NCI-H2029 (cell line): ENCODE measurements at places on chromosomes 6 and 20.
A peak's percentile ranks its signal among the peaks of the same experiment; 100 is the strongest.

- DNase-seq = no peak
These were observed 115.2 kb upstream of the AKIRIN2 start for GRCh38 chr6:87817183-87817582.

DNA sequence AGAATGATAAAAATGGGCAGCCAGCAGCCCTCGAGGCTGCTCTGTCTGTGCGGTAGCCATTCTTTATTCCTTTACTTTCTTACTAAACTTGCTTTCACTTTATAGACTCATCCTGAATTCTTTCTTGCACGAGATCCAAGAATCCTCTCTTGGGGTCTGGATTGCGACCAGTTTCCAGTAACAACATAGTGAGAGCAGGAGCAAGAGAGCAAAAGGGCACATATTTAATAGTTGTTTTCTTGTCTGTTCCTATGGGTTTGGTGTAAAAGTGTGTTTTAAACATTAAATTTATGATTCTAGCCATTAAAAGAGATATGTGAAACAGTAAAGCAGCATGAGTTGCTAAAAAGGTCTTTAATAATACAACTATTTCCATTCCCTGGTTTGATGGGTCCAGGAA lies 78.8 kb upstream of the OPRM1 start:
- DNase-seq = no peak

DNA sequence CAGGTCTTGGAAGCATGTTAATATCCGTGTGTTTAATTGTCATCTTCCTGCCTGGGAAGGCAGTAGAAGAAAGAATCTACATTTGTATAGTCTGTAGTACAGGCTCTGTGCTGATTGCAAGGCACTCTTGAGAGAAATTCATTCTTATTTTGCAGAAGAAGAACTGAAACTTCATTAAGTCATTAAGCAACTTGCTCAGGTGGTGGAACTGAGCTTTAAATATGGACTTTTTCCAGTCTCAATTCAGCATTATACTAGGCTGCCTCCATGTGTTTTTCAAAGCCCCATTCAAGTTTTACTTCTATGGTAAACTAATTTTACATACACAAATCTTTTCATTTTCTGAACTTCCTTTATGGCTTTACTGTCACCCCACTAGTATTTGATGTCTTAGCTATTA lies 18.7 kb downstream of the ZNF451 start:
- no peak for DNase-seq

- no peak for DNase-seq
These were observed 100.8 kb downstream of the FAM217A start for GRCh38 chr6:3977875-3978711.

DNA sequence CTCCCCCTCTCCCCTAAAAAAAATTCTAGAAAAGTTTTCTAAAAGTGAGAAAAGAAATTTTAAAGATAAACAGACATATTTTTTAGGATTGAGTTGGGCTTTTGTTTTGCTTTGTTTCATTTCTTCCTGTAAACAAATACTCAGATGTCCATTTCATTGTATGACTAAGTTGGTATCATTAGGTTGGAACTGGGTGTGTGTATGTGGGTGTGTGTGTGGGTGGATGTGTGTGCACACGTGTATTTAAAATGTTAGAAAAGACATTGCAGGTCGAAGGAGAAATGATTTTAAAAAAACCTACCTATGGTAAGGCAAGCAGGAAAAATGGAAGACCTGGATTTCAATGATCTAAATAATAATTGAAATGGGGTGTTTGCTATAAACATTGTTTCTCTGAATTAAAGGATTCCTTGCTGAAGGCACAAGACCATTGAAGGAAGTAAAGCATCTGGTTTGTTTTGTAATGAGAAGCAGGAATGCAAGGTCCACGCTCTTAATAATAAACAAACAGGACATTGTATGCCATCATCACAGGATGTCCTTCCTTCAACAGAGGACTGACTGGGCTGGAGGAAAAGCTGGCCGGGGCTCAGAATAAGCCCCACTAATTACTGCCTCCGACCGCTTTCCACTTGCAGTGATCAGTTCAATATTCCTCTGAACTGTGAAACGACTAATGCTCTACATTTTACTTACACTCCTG lies 996 bp upstream of the PRDM1 start:
- DNase-seq = peak; percentile 31

- DNase-seq = no peak
These were observed 63.8 kb upstream of the CD83 start for GRCh38 chr6:14053811-14054210.

DNA sequence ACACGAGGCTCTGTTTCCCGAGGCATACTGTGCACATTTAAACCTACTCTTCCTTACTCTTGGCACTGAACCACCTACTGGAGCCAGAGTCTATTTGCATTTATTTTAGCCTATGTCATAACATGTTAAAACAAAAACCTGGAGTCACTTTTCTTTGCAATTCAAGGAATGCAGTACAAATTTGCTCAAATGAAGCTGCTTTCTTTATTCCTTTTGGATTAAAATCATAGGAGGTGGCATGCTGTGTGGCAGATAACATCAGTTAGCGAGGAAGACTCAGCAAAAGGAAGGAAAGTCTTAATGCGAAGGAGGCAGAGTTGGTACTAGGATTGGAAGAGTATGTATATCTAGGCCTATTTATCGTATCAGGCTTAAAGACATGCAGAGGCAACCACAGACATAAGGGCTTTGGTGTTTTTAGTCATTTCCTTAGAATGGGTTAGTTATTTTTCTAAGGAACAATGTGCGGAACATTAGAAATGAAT lies 92.9 kb downstream of the SAMD3 start:
- DNase-seq = no peak

DNA sequence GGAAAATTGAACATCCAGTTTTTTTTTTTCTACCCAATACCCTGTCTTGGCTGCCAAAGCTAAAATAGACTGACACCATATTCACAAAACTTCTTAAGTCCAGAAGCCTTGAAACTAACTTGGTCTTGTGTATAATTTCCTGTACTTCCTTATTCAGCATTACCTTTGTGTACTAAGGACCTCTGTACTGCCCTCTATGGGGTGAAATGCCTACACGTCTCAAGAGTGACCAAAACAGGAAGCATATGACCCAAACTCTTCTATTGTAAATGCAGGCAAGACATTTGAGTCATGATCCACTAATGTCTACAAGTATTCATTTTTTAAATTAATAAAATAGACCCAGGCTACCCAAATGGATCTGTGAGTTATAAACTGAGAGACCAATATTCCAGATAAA lies 50.4 kb downstream of the HMGCLL1 start:
- DNase-seq = no peak

DNA sequence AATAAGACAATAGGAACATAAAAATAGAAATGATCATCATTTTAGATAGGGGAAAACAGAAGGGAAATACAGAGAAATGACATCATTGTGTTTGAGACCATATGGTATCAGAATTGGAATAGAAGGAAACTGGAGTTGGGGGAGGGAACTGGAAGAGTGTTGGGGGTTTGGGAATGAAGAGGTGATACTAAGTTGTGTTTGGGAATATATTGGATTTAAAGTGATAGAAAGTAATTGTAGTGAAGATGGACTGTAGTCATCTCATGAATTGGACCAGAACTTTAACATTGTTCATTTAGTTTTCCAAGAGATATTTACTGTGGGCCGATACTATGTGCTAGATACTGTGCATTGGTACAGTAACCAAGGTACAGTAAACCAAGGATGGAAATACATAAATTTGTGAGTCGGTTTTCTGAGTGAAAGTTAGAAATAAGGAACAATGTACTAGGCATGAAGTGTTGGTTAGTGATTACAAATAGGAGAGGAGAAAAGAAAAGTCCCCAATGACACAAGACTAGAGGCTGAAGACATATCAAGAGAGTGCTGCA lies 32.3 kb downstream of the KCNQ5 start:
- no peak for DNase-seq

DNA sequence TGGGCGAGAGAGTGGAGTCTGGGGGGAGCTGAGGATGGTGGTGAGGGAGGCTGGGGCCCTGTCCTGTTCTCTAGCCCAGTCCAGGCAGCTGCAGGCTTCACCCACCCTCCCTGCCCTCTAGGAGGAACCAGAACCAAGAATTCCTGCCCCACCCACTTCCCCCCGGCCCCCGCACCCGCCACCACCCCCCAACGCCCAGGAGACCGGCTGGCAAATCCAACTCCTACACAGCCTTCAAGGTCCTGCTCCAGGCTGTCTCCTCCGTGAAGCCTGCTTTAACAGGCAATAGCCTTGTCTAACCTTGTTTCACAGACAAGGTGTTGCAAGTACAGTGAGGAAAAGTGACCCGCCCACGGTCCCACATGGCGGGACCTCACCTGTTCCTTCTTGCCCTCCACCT lies 2.4 kb downstream of the SPDEF start:
- DNase-seq = no peak

DNA sequence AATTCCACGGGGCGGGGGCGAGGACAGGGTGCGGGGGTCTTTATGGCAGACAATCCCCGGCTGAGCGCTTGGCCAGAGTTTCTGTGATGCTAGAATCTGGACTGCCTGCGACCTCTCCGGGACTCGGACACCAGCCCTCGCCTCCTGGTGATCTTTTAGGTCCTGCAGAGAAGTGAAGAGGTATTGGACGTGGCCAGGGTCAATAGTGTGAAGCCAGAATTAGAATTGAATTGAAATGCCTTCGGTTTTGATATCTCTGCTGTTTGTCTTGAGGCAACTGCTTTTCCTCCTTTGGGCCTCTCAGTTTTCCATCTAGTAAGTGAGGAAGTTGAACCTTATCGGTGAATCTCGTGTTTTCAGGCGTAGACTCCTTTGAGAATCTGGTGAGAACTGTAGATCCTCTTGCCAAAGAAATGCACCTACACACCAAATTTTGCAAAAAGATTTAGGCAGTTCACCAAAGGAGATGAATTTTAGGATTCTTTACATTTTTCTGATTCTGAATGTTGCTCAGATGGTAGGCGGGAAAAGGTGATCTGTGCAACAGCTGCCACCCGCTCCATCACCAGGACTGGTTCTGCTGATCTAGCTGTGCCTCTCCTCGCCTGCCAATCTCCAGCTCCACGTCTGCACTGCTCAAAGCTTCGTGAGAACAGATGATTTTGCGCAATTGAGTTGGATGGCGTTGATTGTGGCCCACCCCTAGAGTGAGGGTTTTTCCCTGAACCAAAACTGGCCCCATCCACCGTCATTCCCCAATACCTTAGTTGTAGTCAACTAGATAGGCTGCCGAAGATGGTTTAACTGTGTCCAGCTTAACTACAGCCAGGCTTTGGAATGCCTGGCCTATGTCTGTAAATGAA lies 837 bp upstream of the OSER1 start:
- DNase-seq = peak; percentile 42

GRCh38 chr6:125867483-125867942 lies 76.8 kb downstream of the NCOA7 start:
- DNase-seq = peak; percentile 64

- DNase-seq = no peak
These were observed 239.0 kb downstream of the BTBD9 start for GRCh38 chr6:38400764-38401163.

DNA sequence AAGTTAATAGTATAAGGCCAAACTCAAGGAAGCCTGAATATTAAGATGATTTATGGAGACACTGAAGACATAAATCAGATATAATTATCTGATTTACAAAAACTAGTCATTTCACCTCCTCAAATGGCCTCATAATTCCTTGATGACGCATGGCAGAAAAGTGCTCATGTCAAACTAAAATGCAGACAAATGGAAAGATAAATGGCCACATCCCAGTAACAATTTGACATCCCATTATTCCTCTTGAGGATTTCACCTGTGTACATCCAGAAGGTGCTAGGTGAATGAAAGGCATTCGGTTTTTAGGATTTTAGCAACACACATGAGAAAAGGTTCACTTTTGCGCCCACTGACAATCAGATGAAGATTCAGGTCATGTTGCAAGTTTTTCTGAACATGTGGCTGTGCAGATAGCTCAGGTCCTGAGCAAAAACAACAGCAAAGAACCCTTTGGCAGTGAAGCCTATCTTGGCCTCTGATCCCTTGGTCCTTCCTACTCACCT lies 24.2 kb downstream of the SGK1 start:
- DNase-seq = no peak

- peak; percentile 38 for DNase-seq
These were observed 32.6 kb upstream of the FAM83D start for GRCh38 chr20:38893565-38894090.

GRCh38 chr6:158774717-158775449 lies 44.3 kb downstream of the EZR start:
- no peak for DNase-seq

DNA sequence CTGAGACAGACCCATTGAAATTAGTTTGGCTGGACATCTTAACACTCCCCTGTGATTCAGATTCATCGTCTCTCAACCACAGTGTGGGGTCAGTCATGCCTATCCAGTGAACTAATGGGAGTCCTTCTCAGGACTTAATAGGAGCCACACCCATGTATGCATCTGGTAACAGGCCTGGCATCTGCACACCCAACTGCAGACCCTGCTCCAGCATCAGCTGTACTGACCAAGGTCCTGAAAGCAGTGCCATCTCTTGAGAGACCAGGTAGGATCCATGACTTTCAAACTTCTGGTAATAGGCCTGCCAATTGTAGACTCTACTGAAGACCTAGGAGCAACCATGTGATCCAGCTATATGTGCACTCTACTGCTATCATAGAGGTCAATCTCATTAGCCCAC lies 363.6 kb upstream of the POU3F2 start:
- no peak for DNase-seq

GRCh38 chr6:71706523-71706922 lies 179.8 kb upstream of the RIMS1 start:
- DNase-seq = no peak

- no peak for DNase-seq
These were observed 65.1 kb upstream of the NXT1 start for GRCh38 chr20:23285536-23285935.

DNA sequence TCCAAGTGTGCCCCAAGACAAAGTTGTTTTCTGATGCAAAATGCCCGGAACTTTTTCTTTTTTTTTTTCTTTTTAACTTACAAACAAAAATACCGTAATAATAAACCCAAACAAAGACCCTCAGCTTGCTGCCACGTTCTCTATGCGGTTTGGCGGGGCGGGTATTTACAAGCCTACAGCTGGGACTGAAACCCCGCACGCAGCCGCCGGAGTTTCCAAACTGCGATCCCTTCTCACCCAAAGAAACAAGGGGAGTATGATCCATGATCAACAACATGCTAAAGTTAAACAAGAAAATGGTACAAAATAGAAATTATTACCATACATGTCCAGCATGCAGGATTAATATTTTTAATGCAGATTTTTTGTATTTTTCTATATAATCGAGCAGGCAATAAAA lies 2.1 kb downstream of the MAFB start:
- DNase-seq = no peak

- no peak for DNase-seq
These were observed 261.9 kb upstream of the ECI2 start for GRCh38 chr6:4397307-4397706.
